Upper lobe of left lung (tissue), 6 donors: ENCODE measurements at places on chromosomes 2 and 18. TPM values are rescaled to one million over a fixed set of nuclear protein-coding genes. Genes with fewer than 3 reads are reported as not detected.

The GNLY gene
- total RNA-seq = 24.7 TPM

The MYO5B gene
- total RNA-seq = 57.4 TPM

The OLA1 gene
- 41.0 TPM for total RNA-seq

The SIX2 gene
- total RNA-seq = 1.2 TPM

The CXCR1 gene
- 17.2 TPM for total RNA-seq
